ENCODE measurements at places on chromosomes 5 and 9.

- no peak for DNase-seq
Observed at GRCh38 chr9:134171316-134172197, 7.2 kb upstream of the RNU6ATAC start.

GRCh38 chr5:44236040-44236439 is 153.2 kb downstream of the FGF10 start:
- no peak for DNase-seq

GRCh38 chr9:98175028-98175569 is 17.3 kb downstream of the CORO2A start:
- DNase-seq, result no peak

DNA sequence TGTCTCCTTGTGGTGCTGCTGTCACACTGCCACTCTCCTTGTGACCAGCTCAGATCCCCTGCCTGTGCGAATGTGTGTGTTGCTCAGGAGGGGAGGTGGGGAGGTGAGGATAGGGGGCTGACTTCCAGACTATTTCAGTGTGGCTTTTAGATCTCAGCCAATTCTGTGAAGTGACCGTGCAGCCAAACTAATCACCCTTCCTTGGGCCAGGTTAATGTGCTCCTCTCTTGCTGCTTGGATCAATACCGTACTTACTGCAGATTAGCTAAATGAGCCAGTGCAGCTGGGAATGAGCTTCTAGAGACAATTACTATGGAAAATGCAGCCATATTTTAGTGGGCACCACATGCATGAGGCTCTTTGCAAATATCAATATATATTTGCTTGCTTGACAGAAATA is 206.0 kb downstream of the MELK start:
- no peak for DNase-seq

DNA sequence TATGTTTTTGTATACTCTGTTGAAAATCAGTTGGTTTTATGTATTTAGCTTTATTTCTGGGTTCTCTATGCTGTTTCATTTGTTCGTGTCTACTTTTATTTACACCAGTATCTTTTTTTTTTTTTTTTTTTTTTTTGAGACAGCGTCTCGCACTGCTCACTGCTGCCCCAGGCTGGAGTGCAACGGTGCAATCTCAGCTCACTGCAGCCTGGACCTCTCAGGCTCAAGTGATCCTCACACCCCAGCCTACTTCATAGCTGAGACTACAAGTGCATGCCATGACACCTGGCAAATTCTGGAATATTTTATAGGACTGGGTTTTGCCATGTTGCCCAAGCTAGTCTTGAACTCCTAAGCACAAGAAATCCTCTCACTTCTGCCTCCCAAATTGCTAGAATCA is 869.4 kb upstream of the CDH6 start:
- DNase-seq, result no peak

DNA sequence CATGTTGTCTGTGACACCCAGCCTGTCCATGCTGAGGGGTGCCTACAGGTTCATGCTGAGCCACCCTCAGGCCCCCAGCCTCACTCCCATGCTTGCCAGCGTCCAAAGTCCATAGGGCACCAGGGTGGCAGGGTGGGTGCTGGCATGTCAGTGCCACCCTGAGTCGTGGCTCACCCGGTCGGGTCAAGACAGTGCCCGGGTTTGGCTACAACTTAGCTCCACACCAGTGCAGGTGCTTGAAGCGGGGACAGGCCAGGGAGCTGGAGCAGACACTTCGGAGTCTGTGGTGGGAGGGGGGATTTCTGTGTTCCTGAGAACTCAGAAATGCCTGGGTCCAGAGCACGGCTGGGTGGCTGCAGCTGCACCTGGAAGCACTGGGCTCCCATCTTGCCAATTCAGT is 579.2 kb upstream of the FAM174A start:
- no peak for DNase-seq

GRCh38 chr5:42949348-42950115 is 90.6 kb downstream of the ANXA2R start:
- peak; percentile 27 for DNase-seq

GRCh38 chr9:122821278-122821943 is 7.0 kb downstream of the PDCL start:
- DNase-seq, result no peak

DNA sequence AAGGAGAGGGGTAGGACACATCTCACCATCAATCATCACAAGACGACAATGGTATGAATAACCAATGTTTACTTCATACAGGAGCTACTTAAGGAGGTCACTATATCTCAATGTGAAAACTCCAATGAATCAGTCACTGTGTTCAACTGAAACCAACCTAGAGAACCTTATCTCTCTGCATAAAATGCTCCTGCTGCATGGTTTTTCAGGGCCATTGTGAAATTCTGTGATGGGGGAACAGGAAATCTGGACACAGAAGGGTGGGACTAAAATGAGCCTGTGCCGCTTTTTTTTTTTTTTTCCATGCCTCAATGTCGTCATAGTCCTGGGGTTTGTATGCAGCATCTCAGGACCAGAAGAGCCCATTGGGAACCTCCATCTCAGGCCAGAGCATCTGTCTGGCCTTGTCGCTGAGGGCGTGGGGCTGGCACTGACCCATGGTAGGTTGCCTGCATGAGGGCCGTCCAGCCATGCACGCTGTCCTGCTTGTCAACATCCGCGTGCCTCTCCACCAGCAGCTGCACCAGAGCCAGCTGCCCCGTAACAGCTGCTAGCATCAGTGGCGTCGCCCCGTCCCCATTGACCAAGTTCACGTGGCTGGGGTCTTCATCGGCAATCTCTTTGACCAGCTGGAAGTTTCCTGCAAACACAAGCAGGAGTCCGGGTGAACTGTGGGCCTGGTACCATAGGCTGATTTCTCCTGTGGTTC is 12.7 kb downstream of the ANKS6 start:
- DNase-seq, result no peak

- no peak for DNase-seq
Observed at GRCh38 chr5:180128671-180129261, 57.2 kb upstream of the RNF130 start.

- no peak for DNase-seq
Observed at GRCh38 chr5:44645502-44645901, 163.2 kb upstream of the MRPS30 start.

All from stimulated activated CD8-positive, alpha-beta memory T cell treated with anti-CD3 and anti-CD28 coated beads, Interleukin-4, amount 100 ng/mL, for 1 hour (primary cell).